ENCODE measurements at places on chromosomes 1 and 21.

DNA sequence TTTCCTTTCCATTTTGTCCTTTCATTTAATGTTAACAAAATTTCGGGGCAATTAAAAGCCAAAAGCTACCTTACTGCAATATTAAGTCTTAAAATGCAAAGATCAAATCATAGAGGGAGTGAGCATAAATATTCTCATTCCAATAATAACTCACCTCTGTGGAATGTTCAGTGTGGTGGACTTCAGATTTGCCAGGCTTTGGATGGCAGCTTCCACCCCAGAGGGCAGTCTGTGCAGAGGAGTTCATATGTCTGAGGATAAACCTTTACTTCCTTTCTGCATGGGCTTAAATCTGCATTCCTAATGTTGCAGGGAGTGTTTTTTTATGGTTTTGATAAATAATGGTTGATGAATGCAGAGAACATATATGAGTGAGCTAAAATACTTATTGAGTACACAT lies 16.3 kb downstream of the KIAA0040 start:
- no peak for DNase-seq

DNA sequence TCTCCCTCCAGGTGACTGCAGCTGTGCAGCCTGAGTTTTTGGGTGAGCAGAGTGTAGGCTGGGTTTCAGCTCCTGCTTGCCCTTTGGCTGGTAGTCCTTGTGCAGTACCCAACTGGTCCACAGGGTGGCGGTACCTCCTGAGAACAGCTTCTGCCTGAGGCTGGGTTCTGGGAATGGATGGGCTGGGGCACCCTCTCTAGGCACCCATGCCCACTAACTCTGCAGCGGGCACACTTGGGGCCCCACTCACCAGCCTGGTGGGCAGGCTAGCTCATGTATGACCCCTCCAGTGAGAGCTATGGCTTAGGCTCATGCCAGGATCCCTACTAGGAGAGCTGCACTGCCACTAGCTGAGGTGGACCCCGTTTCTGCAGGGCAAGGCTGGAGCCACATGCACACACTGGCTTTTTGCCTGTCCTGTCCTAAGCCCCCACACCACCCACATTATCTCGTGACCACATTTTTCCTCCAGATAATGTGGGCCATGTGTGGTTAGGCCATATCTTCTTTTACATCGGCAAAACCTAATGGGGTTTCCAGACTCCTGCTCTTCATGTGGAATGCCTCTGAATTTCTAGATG lies 15.5 kb upstream of the GSTM4 start:
- DNase-seq = peak; percentile 77

DNA sequence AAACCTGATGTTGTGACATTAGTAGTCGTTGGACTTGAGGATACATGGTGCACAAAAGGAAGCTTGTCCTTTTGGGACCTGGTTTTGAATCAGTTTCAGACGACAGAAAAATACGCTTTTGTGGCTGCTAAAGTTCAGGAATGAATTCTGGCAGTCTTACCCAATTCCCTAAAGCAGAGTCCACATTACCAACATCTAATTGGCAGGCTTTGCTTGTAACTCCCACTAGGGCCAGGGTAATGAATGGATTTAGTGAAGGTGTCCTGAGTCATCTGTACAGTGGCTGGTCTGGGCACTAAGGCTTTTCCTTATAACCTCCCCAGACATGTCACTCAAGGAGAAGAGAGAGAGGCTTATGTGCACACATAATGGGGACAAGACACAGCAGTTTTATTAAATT lies 66.2 kb upstream of the RNPC3 start:
- no peak for DNase-seq

DNA sequence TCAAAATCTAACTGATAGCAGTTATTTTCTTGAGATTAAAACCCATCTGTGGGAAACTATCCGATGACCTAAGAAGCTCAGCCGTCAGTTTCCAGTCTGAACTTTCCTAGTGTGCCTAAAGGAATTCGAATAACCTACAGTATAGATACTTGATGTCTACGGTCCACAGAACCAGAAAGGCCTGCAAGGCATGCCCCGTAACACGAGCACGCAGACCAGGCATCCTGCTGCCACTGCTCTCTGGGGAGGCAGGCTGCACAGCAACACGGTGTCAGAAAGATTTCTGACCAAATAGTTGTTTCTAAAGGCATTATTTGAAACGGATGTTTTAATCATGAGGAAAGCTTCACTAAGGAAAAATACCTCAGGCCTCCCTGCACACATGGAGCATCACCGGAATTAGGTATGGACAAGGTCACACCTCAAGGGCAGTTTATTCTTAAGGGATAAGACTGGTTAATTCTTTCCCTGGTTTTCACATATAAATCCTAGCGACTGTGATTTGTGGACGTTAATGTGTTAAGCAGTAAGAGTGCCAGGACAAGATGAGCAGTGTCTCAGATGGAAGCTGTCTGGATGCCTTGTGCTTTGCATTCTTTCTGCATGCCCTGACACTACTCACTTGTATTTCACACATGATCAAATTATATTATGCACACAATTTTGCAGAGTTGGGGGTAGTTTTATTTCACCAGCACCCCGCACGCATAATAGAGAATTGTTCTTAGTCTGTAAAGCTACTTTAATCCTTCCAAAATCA lies 49.0 kb upstream of the NADK start:
- no peak for DNase-seq

GRCh38 chr1:208928349-208929010 lies 655.0 kb upstream of the CAMK1G start:
- no peak for DNase-seq

DNA sequence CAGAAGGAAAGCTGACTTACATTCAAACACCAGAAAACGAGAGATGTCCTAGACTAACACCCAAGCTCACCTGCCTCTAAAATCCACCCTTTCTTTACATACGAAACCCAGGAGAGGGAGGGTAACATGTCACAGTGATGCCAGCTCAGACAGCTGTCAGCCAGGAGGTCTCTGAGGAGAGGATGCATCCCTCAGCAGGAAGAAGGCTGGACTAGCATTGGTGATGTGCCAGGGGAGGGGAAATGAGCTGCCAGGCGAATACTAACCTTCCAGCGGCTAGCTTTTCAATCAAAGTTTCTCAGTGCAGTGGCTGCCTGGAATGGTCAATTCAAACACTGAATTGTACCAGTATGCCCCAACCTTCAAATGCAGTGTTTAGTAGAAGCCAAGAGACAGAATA lies 3.6 kb upstream of the UBE2G2 start:
- no peak for DNase-seq

DNA sequence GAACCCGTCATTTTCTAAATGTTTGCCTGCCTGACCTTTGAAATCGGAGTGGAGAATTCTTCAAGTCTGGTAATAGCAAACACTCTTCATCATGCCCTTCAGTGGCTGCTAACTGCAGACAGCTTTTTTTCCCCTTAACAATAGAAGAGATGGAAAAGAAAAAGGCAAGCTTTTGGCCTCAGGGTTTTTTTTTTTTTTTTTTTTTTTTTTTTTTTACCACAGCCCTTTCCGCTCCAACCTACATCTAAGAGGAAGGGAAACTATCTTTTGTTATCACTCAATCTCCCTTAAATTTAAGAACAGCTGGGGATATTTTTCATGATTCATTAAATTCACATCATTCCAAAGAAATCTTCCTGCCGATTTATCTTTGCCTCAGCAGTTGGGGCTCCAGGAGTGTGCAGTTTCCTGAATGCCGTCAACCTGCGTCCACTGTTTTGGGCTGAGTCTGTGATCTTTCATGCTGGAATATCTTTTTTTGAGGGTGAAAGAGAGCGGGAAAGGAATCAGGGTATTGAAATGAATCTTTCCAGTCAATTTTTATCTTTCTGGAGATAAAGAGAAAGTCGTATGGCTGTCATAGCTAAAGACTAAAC lies 144.5 kb upstream of the SMYD2 start:
- DNase-seq = no peak

GRCh38 chr1:154253671-154254070 lies 18.8 kb upstream of the HAX1 start:
- DNase-seq = no peak

GRCh38 chr1:221979444-221980032 lies 237.6 kb upstream of the DUSP10 start:
- DNase-seq = no peak

- no peak for DNase-seq
These were observed 34.1 kb downstream of the PTPRF start for GRCh38 chr1:43564551-43565348.
